Calu3 (cell line): ENCODE measurements at places on chromosomes 3 and 15.

GRCh38 chr3:112779558-112780480, 66.8 kb downstream of the CD200R1L start:
- DNase-seq, result no peak
- peak overlapping the region; percentile 89 for H3K27ac ChIP-seq
- H3K27me3 ChIP-seq, result no peaks in the 10 kb centered on the region
- peaks cover 15% of the 10 kb centered on the region for H3K36me3 ChIP-seq
- H3K4me1 ChIP-seq, result peaks cover 4% of the 10 kb centered on the region
- peak overlapping the region; percentile 8 for H3K4me3 ChIP-seq

GRCh38 chr15:74201710-74202420, 722 bp downstream of the STRA6 start:
- no peak for DNase-seq
- H3K27me3 ChIP-seq, result no peaks in the 10 kb centered on the region
- peaks cover 34% of the 10 kb centered on the region for H3K36me3 ChIP-seq
- H3K4me1 ChIP-seq, result peaks cover 63% of the 10 kb centered on the region
- peak overlapping the region; percentile 46 for H3K4me3 ChIP-seq
- peak overlapping the region; percentile 93 for H3K27ac ChIP-seq

DNA sequence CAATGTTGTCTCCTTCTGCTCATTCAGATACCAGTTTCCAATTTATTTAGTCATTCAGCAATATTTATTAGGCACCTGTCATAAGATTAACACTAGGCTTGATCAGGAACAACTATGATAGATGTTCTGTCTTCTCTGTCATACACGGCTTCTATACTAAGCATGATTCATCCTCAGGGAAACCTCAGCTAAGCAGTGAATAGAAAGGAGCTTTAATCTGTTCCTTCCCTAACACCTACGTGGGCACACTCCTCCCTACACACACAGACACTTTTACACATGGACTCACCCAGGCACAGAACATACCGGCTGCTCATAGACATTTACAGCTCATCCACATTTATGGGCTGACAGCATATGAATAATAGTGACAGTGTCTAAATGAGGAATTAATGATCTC, 136.9 kb downstream of the LEKR1 start:
- H3K27me3 ChIP-seq, result no peaks in the 10 kb centered on the region
- H3K4me1 ChIP-seq, result no peaks in the 10 kb centered on the region
- no peak for DNase-seq
- H3K27ac ChIP-seq, result no peak overlapping the region
- H3K4me3 ChIP-seq, result no peak overlapping the region

GRCh38 chr3:120982608-120983320, 74.8 kb downstream of the STXBP5L start:
- no peaks in the 10 kb centered on the region for H3K27me3 ChIP-seq
- no peak overlapping the region for H3K4me3 ChIP-seq
- H3K27ac ChIP-seq, result no peak overlapping the region
- no peak for DNase-seq
- no peaks in the 10 kb centered on the region for H3K36me3 ChIP-seq
- no peaks in the 10 kb centered on the region for H3K4me1 ChIP-seq

GRCh38 chr3:46825450-46825849, 37.8 kb downstream of the MYL3 start:
- peaks cover 61% of the 10 kb centered on the region for H3K27me3 ChIP-seq
- H3K27ac ChIP-seq, result no peak overlapping the region
- H3K4me1 ChIP-seq, result no peaks in the 10 kb centered on the region
- no peak for DNase-seq
- H3K4me3 ChIP-seq, result no peak overlapping the region

DNA sequence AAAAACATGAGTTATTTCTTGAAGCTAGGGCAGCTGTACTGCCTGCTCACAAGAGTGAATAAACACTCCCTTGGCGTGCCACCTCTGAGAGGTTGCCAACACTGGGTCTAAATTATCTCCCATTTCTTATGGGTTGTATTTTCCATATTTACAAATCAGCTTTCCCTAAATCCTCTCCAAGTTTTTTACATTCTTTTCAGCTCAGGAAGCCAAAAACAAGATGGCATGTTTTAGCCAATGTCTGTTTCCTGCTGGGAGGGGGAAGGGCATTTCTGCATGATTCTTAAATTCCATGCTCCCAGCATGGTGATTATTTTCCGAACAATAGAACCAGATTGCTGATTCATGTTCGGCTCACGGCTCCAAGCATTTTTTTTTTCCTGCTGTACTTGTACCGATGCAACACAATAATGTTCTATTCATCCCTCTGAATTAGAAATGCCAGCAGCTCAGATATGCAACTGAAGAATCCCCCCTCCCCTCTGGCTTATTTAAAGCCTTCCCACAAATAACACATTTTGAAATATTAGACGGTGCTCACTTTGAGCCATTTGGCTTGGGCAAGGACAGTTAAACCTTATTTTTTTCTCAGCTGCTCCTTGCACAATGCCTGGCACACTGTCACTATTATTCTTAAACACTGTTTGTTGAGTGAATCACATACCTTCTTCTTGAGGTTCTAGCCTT, 252.5 kb downstream of the THRB start:
- no peak overlapping the region for H3K4me3 ChIP-seq
- H3K27ac ChIP-seq, result no peak overlapping the region
- DNase-seq, result no peak
- peaks cover 9% of the 10 kb centered on the region for H3K36me3 ChIP-seq
- no peaks in the 10 kb centered on the region for H3K27me3 ChIP-seq

GRCh38 chr15:85691350-85692240, 103.1 kb downstream of the KLHL25 start:
- peak overlapping the region; percentile 71 for H3K27ac ChIP-seq
- no peaks in the 10 kb centered on the region for H3K4me1 ChIP-seq
- DNase-seq, result no peak
- no peaks in the 10 kb centered on the region for H3K27me3 ChIP-seq
- no peak overlapping the region for H3K4me3 ChIP-seq

DNA sequence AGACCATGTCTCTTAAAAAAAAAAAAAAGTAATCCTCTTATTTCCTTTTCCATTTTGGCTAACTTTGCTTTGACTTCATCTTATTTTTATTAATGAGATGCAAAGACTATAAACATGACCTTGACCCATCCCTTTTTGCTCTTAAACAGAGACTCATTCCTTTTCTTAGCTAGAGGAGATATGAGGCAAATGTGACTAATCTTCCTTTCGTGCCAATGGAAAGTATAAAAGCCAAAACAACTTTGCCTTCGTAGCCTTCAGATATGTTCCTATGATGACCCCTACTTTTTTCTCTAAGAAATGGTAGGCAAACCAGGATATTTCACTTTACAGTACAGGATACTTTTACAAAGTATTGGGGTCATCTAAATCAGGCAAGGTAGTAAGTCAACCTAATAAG, 36.9 kb upstream of the GOLGB1 start:
- no peaks in the 10 kb centered on the region for H3K27me3 ChIP-seq
- H3K36me3 ChIP-seq, result peaks cover 19% of the 10 kb centered on the region
- DNase-seq, result no peak
- H3K4me1 ChIP-seq, result no peaks in the 10 kb centered on the region

- H3K27me3 ChIP-seq, result no peaks in the 10 kb centered on the region
- DNase-seq, result no peak
- H3K36me3 ChIP-seq, result no peaks in the 10 kb centered on the region
- H3K4me3 ChIP-seq, result no peak overlapping the region
- H3K27ac ChIP-seq, result no peak overlapping the region
Observed at GRCh38 chr3:95459706-95460105, 1354.7 kb upstream of the EPHA6 start.

- DNase-seq, result no peak
- H3K27me3 ChIP-seq, result no peaks in the 10 kb centered on the region
- no peaks in the 10 kb centered on the region for H3K36me3 ChIP-seq
- peaks cover 12% of the 10 kb centered on the region for H3K4me1 ChIP-seq
- no peak overlapping the region for H3K27ac ChIP-seq
Observed at GRCh38 chr3:115691964-115692363, 68.7 kb downstream of the GAP43 start.

DNA sequence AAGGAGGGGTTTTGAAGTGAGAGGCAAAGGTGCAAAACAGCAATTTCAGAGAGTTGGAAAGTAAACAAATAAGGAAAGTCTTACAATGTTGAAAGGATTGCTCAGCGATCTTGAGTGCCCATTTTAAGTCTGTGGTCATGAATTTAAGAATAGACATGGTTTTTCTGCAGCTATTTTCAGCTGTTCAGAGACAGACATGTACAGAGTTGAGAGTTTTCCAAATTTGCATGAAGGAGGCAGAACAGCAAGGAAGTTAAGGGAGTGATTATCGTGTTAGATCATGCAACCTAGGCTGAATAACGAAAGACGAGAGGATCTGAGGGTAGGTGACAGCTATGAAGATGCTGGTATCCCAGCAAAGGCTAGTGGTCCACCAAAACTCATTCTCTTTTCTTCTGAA, 37.2 kb downstream of the DET1 start:
- no peak overlapping the region for H3K27ac ChIP-seq
- H3K4me3 ChIP-seq, result no peak overlapping the region
- no peak for DNase-seq
- H3K4me1 ChIP-seq, result no peaks in the 10 kb centered on the region
- no peaks in the 10 kb centered on the region for H3K27me3 ChIP-seq

- no peak overlapping the region for H3K27ac ChIP-seq
- H3K27me3 ChIP-seq, result no peaks in the 10 kb centered on the region
- no peak overlapping the region for H3K4me3 ChIP-seq
- H3K36me3 ChIP-seq, result peaks cover 26% of the 10 kb centered on the region
- H3K4me1 ChIP-seq, result peaks cover 2% of the 10 kb centered on the region
Observed at GRCh38 chr3:69009559-69010410, 3.7 kb downstream of the EOGT start.

DNA sequence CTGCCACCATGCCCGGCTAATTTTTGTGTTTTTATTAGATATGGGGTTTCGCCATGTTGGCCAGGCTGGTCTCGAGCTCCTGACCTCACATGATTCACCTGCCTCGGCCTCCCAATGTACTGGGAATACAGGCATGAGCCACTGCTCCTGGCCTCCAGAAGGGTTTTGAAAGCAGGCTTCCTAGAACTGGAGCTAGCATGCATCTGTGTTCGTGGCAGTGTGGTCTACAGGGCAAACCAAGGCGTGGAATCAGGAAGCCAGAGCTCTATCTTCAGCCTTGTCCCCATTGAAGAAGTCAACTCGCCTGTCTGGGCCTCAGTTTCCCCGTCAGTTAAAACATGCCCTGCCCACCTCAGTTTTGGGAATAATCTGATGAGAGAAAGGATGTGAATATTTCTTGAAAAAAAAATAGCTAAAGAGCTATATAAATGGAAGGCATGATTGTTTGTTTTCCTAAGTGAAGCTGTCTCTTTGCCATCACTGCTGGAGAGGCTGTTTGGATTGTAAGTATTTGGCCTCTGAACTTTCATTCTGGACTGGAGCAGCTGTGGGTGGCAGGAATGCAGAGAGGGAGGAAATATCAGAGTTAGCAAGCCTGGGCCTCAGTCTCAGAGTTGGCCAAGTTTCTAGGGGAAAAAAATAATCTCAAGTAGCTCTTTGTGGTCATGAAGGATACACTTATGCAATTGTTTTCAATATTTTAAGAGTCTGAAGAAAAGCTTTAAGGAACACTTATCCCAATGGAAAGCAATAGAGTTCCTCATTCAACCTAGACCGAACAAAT, 36.5 kb upstream of the UACA start:
- H3K27me3 ChIP-seq, result no peaks in the 10 kb centered on the region
- H3K4me3 ChIP-seq, result no peak overlapping the region
- peaks cover 12% of the 10 kb centered on the region for H3K4me1 ChIP-seq

DNA sequence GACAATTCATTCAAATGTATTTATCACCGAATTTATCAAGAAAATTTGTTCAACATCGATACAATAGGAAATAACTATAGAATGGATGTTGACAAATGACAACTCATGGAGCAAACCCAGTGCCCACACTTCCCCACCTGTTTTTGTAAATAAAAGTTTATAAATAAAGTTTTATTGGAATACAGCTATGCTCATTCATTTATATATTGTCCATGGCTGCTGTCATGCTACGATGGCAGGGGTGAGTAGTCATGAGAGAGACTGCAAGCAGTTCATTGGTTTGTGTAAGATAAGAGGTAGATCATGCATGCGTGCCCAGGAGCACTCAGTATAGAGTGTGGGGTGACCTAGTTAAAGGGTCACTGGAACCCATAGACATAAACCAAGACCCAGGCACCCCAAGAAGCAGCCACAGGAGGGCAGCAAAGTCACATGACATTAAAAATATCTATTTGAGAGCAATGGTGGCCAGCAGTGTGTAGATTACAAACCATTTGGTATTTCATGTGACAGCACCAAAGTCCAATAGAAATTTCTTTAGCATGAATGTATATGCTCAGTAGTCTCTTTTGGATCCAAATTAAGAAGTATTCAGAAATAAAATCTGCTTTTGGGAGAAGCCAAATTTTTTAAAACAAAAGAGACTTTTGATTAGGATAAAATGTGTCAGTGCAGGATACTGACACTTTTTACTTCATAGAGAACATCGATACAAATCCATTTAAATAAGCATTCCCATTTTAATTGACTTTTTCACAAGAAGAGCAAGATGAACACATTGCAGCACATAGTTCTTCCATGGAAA, 794.8 kb downstream of the MCTP2 start:
- H3K36me3 ChIP-seq, result no peaks in the 10 kb centered on the region
- no peak overlapping the region for H3K27ac ChIP-seq
- peak; percentile 78 for DNase-seq
- no peaks in the 10 kb centered on the region for H3K27me3 ChIP-seq
- no peak overlapping the region for H3K4me3 ChIP-seq

- no peak overlapping the region for H3K4me3 ChIP-seq
- H3K36me3 ChIP-seq, result no peaks in the 10 kb centered on the region
- no peaks in the 10 kb centered on the region for H3K4me1 ChIP-seq
- DNase-seq, result no peak
Observed at GRCh38 chr15:72074335-72075060, 43.5 kb downstream of the MYO9A start.

DNA sequence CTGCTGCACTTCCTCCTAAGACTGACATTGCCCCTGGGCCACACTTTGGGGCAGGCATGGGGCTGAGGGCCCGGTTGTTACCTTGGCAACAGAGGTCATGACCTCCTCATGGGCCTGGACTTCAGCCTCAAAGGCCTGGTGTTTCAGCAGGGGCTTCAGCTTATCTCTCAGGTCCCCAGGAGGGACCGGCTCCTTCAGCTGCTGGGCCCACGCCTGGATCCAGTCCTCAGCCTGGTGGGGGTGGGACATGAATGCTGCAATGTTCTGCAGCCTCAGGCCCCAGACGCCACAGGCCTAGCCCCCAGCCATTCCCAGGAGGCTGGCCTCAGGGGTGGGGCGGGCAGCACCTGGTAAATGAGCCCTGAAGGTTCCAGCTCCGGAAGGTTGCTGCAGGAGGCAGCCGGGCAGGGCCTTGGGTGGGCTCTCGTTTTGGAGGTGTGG, 27.6 kb downstream of the SPTBN5 start:
- H3K4me1 ChIP-seq, result no peaks in the 10 kb centered on the region
- no peak overlapping the region for H3K27ac ChIP-seq
- no peak overlapping the region for H3K4me3 ChIP-seq
- no peak for DNase-seq
- H3K27me3 ChIP-seq, result no peaks in the 10 kb centered on the region
- no peaks in the 10 kb centered on the region for H3K36me3 ChIP-seq

DNA sequence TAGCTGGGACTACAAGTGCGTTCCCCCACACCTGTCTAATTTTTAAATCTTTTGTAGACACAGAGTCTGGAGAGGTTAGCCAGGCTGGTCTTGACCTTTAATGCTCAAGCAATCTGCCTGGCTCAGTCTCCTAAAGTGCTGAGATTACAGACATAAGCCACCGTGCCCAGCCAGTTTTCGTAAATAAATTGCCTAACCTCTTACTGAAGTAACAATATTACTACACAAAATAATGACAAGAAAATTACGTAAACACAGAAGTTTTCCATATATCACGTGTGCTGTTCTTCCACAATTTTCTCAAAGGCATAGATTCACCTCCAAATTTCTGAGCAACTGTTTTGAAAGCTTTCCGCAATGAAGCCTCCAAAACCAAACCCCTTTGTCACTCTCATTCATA, 58.1 kb upstream of the PROK2 start:
- no peak overlapping the region for H3K27ac ChIP-seq
- DNase-seq, result no peak
- H3K4me1 ChIP-seq, result no peaks in the 10 kb centered on the region
